ENCODE measurements at places on chromosomes 5 and 9.

- no peak for DNase-seq
Measured at GRCh38 chr9:133824106-133824801, 86.1 kb upstream of the SARDH start.

DNA sequence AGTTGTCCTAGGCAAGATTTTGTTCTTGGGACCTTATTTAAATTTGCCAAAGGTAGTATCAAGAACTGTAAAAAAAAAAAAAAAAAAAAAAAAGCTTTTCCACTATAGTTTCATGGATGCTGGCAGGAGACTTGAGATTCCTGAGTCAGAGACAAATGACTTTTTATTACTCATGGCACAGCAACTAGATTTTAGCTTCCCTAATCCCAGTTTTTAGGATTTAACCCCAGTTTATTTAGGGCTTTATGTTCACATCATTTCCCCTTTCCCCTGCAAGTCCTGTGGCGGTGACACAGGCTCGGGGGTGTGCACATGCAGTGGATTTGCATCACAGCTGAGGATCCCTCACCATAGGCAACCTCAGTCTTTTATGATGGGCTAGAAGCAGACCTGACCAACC is 144.9 kb downstream of the GOLPH3 start:
- no peak for DNase-seq

GRCh38 chr5:110769000-110769681 is 30.3 kb downstream of the SLC25A46 start:
- peak; percentile 24 for DNase-seq

- no peak for DNase-seq
Measured at GRCh38 chr9:89422151-89422975, 75.5 kb downstream of the SEMA4D start.

GRCh38 chr5:111755345-111755941 is 1.6 kb downstream of the NREP start:
- peak; percentile 68 for DNase-seq

DNA sequence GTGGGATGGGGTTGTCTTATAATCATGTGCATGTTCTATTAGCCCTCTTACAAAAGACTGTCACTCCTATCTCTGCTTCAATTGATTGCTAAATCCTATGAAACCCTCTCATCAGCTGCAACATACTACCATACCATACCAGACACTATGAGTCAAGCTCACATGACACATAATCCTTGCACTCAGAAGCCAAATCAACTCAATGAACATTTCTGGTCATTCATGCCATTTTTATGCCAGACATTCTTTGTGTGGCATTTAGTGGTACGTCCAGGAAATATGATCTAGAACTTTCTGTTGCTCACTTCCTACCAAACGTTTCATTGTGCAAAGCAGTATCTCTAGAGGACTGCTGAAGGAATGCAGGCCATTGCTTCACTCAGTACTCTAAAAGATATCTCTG is 159.2 kb upstream of the GNA14 start:
- DNase-seq: no peak

DNA sequence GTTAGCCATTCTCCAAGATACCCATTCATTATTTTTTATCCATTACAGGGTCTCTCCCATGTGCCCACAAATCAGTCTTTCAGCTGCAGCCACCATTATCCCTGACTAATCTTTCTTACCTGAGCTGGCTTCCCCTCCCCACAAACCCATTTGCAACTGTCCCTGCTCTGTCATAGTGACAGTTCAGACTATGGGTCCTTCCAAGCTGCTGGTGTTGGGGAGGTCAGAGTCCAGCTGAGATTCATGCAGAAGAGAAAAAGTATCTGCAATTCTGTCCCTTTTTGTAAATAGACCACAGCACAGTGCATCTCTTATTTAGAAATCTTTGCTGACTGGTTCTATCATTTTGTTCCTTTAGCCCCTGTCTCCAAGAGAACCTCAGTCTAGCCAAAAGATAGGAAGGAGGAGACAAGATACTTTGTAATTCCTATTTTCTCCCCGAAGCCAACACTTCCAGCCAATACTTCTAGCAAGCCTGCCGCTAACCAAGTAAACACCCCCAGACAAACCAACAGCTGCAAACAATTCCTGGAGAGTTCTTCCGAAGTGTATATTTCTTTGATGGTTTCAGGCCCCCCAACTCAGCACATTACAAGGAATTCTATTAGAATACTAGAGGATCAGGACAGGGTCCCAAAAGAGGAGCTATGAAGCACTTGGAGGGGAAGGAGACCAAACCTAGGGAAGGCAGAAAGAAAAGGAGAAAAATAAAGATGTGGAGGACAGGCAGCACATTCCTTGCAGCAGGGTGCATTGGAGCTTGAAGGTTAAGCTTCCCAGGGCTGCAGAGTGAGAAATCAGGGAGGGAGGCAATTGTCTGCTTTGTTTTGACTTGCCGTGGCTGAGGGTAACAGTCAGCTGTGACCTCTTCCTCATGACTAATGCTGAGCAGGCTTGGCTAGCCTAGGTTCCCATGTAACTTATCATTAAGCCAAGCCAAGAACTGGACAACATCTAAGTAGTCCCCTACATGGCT is 148.5 kb downstream of the SGCD start:
- peak; percentile 56 for DNase-seq

DNA sequence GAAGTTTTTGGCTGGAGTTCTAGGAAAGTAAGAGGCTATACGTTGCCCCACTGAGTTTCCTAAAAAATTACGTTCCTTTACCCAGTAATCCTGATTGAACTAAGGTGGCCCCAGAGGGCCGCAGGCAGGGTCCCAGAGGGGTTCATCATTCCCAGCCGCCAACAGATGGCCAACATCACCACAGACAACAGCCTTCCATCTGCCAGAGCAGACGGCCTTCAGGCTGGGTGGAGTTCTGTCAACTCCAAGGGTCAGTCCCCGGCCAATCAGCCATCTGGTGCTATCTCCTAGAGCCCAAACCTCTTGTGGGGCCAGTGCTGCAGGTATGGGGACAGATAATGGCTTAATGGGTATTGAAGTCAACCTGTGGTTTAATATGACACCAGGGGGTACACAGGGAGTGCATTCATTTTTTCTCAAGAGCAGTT is 30.4 kb downstream of the TBC1D2 start:
- no peak for DNase-seq

- no peak for DNase-seq
Measured at GRCh38 chr5:34460496-34460895, 195.6 kb upstream of the RAI14 start.

DNA sequence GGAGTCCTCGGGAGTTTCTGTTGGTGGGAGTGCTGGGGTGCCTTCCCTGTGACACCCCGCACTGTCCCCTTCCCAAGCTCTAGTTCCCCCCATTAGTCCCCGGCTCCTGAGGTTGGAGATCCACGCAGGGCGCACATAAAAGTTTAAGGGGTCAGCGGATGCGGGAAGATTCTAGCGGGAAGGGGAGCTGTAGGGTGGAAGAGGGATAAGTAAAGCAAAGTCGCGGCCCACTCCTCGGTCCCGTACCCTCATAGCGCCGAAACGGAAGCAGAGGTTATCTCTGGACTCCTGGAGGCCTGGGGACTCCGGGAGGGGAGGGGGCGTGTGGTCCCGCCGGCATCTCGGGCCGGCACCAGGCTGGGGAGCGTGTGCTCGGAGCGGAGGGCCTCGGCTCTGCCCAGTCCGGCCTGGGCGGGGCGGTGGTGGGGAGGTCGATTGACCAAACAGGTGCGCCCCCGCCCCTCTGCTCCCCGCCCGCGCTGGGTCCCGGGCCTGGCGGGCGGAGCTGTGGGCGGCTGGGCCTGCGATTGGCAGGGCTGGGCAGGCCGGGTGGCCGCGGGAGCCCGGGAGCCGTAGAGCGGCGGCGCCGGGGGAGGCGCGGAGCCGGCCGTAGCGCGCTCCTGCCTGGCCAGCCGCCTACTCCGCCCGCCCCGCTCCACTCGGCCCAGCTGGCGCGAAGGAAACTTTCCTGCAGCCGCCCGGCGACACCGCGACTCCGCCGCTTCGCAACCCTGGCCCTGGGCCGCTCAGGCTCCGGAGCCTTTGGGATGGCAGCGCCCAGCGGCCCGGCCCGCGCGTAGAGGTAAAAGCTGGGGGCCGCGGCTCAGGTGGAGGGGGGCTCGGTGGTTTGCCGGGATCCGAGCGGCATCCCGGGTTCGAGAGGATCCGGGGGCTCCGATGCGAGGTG is 52.2 kb upstream of the DAB2IP start:
- peak; percentile 73 for DNase-seq

DNA sequence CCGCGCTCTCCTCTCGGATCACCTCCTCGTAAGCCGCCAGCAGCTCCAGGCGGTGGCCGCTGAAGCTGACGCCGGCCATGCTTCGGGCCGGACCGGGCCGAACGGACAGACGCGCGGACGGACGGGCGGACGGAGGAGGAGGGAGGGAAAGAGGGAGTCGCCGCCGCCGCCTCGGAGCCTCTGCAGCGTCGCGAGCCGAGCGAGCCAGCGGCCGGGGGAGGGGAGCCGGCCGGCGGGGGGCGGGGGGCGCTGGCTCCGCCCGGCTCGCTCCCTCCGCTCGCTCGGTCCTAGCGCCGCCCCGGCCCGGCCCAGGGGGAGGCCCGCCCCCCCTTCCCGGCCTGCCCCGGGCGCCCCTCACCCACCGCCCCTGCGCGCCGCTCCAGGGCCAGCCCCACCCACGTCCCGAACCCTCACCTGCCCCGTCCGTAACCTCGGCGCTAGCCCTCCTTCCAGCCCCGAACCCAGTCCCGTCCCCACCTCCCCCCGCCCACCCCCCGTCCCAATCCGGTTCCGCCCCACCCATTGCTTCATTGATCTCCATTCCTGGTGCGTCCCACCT is at the start of gene DBN1:
Gene DBN1 (minus strand): TSS at position 192 of the 559 bp plus-strand sequence. CDS start 113 bp downstream, at position 79.
- DNase-seq: peak; percentile 71

GRCh38 chr5:171648279-171649074 is 137.1 kb upstream of the SMIM23 start:
- DNase-seq: peak; percentile 55

DNA sequence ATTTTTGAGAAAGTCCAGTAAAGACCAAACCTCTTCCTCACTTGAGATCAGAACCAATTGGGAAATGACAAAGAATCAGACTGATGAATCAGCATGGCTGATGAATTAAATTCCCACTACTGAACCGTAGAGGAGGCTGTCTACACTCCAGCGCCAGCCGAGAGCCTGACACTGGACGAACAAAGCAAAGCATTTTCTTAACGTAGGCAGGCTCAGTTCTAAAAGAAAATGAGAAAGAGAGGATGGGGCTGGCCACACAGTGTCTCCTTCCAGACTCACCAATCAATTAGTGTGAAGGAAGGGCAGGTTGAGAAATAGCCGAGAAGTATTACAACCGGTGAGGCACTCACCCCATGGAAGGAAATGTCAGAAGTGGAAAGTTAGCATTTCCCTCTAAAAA is 49.4 kb downstream of the ITGA1 start:
- DNase-seq: no peak

DNA sequence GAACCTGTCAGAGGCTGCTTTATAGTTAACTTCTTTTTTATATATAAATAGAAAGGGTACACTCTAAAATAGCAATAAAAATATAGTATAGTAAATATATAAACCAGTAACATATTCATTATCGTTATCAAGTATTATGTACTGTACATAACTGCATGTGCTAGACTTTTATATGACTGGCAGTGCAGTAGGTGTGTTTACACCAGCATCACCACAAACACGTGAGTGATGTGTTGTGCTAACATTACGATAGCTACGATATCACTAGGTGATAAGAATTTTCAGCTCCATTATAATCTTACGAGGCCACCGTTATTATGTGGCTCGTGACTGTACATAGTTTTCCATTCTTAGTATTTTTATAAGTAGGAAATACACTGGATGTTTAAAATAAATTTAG is 43.8 kb upstream of the MEF2C start:
- no peak for DNase-seq

DNA sequence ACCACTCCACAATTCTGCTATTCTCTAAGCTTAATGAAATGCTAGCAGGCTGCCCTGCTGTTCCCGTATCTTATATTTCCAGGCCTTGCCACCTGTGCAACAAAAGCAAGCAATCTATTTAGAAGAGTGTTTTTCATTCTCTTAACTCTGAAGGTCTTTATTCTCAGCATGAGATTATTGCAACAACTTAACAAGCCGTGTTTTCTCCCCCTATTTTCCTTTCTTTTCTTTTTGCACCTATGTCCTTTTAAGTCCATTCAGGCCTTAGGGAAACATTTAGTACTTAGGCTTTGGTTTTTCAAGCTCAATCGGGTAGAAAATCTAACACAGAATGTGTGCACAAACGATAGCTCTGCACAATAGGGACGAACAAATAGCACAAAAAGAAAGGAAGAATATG is 89.6 kb upstream of the DMRTA1 start:
- DNase-seq: no peak

DNA sequence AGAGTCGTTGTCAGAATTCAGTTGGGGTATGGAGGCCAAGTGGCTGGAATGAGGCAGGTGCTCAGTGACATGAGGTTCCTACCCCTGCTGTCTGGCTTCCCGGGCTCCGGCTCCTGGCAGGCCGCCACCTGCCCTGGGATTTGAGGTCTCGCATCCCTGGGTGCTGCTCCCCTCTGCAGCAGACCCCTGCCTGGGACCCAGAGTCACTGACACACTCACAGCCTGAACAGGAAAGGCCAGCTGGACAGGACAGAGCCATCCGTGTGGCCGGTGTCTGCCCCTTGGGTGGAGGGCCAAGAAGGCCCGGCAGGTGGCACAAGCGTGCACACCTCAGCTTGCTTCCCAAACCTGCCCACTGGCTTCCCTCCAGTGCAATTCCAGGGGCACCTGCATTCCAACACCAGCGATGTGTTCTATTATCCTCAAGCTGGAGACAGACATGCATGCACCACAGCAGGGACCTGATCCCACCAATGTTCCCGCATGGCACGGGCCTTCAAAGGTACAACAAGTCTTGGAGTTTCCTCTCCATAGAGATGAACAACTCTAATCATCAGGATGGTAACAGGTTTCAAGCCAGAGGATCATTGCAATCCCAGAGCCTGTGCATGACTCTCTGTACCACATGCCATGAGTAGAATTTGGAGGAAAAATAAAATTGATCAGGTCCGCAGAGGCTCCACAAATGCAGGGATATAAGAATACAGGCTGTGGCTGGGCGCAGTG is 45.6 kb upstream of the RNF130 start:
- no peak for DNase-seq

DNA sequence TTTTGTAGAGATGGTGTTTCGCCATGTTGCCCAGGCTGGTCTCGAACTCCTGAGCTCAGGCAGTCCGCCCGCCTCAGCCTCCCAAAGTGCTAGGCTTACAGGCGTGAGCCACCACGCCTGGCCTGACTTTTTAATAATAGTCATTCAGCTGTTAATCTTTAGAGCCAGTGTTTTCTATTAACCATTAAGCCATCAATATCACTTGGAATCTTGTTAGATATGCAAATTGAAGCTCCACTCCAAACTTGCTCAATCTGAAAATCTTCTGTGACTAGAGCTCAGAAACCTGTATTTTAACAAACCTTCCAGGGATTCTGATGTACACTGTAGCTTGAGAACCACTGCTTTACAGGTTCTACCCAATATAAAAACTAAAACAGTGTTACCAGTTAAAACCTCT is 113.5 kb downstream of the CDC42SE2 start:
- no peak for DNase-seq

- DNase-seq: no peak
Measured at GRCh38 chr5:6585939-6586646, 46.8 kb downstream of the NSUN2 start.

DNA sequence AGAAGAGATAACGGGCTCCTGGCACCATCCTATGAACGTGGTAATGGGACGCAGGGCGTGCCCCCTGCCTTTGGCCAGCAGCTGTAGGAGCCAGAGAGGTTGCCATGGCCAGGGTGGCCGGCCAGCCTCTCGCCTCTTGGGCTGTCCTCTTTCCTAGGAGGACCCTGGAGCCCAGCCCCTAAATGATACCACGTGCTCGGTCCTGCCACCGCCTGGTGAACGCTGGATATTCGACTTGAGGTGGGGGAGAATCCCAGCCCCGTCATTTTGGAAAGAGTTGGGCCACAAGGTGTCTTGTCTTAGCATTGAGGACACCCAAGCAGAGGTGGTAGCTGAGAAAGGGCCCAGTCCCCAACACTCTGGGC is 391 bp upstream of the NRG2 start:
- DNase-seq: no peak
